SK-N-DZ (cell line): ENCODE measurements at places on chromosomes 4 and X.

- no peak for DNase-seq
Observed at GRCh38 chrX:148672517-148672916, 172.1 kb downstream of the AFF2 start.

GRCh38 chrX:51697397-51697796 is 12.9 kb upstream of the CENPVL1 start:
- DNase-seq = no peak

GRCh38 chrX:136829413-136829812 is 48.7 kb upstream of the ARHGEF6 start:
- DNase-seq = no peak

GRCh38 chr4:4864443-4864939 is 5.0 kb downstream of the MSX1 start:
- no peak for DNase-seq

DNA sequence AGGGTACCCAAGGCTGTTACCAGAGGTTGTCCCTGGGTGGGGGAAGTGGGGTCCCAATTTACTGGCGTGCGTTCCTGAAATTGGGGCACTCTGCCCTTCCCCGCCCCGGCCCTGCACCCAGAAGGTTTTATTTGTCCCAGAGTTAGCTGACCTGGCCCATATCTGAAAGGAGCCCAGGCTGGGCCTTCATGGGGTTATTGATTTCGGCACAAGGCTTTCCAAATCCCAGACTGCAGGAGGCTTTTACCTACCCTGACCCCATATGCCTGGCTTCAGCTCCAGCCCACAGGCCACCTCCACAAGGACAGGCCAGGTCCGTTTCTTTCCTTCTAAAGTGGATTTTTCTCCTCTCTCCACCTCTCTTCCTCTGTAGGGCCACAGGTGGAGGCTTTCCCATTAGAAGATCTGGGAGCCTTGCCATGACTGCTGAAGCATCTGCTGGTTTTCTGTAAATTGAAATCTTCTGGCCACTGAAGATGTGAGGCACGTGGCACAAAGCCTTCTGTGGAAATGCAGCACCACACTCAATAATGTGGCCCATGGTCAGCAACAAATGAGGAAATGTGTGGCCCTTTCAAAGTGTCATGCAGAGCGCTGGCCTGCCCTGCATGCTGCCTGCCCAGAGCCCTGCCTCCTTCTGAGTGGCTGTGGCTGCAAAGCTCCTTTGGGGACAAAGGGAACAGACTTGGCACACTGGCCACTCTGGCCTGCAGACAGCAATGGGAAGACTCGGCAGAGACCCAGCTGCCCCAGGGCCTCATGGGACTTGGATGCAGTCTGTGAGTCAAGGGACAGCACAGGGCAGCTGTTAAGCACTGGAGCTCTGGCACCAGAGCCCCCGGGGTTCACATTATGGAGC is 43.1 kb upstream of the MTM1 start:
- no peak for DNase-seq

DNA sequence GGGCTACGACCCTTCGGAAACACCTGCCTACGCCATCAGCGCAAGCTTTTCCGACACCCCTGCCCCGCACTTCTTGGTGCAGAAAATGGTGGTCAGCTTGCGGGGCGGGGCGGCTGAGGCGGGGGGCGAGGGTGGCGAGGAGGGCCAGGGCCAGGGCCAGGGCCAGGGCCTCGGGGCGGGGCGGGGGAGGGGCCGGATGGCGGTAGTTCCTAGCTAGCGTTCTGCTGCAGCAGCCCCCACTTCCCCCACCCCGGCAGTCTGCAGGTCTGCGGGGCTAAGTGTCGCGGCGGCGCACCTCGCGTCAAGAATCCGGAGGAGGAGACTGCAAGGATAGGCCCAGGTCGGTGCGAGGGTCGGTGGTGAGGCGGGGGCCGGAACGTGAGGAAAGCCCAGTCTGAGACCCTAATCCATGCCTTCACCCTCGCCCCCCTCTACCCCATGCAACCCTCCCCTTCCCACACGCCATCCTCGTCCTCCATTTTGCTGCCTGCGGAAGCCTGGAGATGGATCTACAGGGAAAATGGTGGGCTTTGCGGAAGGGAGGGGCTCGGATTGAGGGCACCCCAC is 600 bp downstream of the BEX4 start:
- DNase-seq = peak; percentile 53
